ENCODE measurements at places on chromosomes 16 and 17. TPM values are rescaled to one million over a fixed set of nuclear protein-coding genes. Genes with fewer than 3 reads are reported as not detected.

GRCh38 chr17:29931231-29931932 lies 1.4 kb upstream of the SSH2 start:
- peak overlapping the region; percentile 72 for H3K4me3 ChIP-seq
- no peaks in the 10 kb centered on the region for H3K27me3 ChIP-seq
- no peak overlapping the region for H3K27ac ChIP-seq
- peaks cover 32% of the 10 kb centered on the region for H3K4me1 ChIP-seq
- peak; percentile 52 for DNase-seq

DNA sequence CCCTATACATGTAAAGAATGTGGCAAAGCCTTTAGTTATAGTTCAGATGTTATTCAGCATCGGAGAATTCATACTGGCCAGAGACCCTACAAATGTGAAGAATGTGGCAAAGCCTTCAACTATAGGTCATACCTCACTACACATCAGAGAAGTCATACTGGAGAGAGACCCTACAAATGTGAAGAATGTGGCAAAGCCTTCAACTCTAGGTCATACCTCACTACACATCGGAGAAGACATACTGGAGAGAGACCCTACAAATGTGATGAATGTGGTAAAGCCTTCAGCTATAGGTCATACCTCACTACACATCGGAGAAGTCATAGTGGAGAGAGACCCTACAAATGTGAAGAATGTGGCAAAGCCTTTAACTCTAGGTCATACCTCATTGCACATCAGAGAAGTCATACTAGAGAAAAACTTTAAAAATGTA lies 42.5 kb downstream of the ZNF267 start:
- peaks cover 86% of the 10 kb centered on the region for H3K36me3 ChIP-seq
- H3K4me1 ChIP-seq = no peaks in the 10 kb centered on the region
- no peak for DNase-seq

DNA sequence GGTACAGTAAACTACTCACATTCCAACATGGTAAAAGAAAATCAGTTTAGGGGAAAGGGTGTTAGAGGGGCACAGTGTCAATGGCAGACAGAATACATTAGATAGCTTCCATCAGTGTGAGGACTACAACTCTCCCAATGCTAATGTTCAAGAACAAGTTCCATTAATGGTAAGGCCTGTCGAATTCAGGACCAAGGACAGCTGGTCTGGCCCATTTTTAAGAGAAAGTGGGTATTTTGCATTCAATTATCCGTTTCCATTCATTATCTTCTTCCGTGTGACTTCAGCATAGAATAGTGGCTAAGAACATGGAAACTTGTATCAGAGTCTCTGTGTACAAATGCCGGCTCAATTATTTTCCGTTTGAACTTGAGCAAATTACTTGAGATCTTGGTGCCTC lies 98.4 kb downstream of the XYLT1 start:
- no peak for DNase-seq
- H3K27me3 ChIP-seq = no peaks in the 10 kb centered on the region
- no peak overlapping the region for H3K27ac ChIP-seq
- peaks cover 71% of the 10 kb centered on the region for H3K4me1 ChIP-seq

The SCNN1B gene
- not detected for polyA plus RNA-seq

The ETV4 gene
- not detected for polyA plus RNA-seq

The CCDC154 gene
- not detected for polyA plus RNA-seq

The PYDC1 gene
- not detected for polyA plus RNA-seq

All from CD14-positive monocyte (primary cell).